GM04503 (cell line): ENCODE measurements at places on chromosomes 12 and 14.

- no peak for DNase-seq
Observed at GRCh38 chr14:95255487-95255886, 64.2 kb downstream of the CLMN start.

GRCh38 chr12:96698965-96699364 is 208.1 kb upstream of the NEDD1 start:
- DNase-seq: no peak

DNA sequence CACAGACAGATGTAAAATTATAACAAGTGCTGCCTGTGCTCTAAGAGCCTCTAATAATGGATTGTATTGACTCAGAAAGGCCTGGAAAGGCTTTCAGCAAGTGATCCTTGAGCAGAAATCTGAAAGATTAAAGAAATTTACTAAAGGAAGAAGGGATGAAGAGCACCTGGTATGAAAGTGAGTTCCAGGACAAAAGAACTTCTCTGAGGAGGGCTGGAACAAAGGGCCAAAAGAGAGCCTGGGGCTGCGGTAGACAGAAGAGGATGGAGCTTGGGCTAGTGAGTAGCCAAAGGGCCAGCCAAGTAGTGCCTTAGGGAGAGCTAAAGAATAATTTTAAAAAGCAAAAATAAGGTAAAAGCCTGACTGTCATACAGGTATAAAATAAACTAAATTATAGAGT is 44.0 kb downstream of the BCAT1 start:
- DNase-seq: no peak

- DNase-seq: no peak
Observed at GRCh38 chr14:63214417-63215196, 10.4 kb downstream of the RHOJ start.

GRCh38 chr12:108477055-108477880 is 37.8 kb upstream of the FICD start:
- no peak for DNase-seq

GRCh38 chr12:22899184-22899583 is 274.2 kb downstream of the ETNK1 start:
- DNase-seq: no peak

GRCh38 chr12:59429766-59430165 is 166.1 kb upstream of the SLC16A7 start:
- DNase-seq: no peak

DNA sequence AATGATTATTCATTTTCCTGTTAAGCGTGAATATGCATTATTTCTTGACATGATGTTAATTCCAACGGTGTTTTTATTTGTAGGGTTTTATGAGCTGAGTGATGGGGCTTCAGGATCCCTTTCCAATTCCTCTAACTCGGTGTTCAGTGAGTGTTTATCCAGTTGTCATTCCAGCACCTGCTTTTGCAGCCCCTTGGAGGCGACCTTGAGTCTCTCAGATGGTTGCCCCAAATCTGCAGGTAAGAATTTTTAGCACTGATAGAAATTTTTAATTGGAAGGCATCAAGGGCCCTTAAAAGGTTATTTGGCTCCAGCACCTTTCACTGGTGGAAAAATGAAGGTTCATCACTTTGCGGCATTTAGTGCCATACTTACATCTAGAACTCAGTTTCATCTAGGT is 3.7 kb downstream of the DACT1 start:
- DNase-seq: no peak

DNA sequence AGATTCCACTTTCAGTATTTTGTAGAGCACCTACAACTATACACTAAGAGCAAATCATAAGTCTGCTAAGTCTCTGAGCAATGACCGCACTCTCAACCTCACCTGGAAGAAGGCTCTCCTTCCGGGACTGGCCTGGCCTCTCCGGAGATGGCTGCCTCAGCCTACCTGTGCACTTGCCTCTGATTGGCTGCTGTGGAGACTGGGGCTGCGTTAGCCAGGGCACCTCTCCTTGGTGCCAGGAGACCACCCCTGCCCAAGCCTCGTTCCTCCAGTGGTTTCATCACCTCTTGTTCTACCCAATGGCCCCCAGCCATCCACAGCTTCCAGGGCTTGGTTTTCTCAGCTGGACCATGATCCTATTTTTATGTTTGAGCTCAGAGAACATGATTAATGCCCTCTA is 64.7 kb upstream of the JDP2 start:
- no peak for DNase-seq

DNA sequence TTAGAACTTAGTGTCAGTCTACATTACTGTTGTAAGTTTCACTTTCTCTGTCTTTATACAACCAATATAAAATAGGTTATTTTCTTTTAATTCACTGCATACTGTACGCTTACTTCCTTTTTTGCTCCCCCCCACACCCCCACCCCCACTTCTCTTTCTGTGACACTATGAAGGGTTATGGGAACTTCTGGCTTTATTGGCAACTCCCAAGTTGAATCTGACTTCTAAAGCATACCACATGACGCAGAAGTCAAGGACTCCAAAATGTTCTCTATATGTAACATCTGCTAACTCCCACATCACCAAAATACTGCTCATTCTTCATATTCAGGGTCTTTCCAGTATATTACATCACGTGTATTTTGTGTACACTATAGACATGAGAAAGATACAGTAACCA is 81.2 kb upstream of the ATXN7L3B start:
- no peak for DNase-seq

DNA sequence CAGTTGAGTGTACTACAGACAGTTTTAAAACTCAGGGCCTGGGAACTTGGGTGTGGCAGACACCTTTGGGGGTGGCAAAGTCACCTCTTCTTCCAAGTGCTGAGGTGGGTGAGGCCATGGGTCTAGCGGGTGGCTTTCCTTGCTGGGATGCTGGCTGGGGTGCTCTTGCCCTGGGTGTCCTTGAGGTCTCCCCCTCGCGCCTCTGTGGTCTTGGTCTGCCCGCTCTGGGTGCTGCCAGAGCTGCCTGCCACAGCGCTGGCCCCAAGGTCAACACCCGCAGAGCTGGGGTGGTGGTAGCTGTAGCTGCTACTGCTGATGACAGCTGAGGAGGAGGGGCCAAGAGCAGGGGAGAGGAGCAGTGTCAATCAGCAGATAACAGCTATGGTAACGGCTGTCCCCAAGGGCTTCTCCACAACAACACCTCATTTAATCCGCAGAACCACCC is 6.8 kb downstream of the KRT74 start:
- DNase-seq: no peak

DNA sequence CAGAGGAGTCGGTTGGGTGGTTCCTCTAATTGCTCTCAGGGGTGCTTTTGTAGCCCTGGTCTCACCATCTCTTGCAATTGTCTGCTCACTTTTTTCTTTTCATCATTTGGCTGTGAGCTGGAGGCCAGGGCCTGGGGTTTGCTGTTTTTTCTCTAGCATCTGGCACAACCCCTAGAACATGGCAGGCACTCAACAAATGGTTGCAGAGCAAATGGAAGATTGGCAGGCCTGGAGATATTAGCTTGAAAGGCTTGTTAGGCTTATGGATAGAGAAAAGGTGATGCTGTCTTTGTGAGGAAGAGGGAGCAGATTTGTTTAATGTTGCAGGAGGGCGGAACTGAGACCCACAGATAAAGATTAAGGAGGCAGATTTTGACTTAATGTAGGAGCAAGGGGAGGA is 47.0 kb downstream of the GALNT8 start:
- DNase-seq: no peak

- no peak for DNase-seq
Observed at GRCh38 chr14:66037361-66037760, 448.8 kb upstream of the CCDC196 start.

- no peak for DNase-seq
Observed at GRCh38 chr12:114479831-114480230, 73.9 kb upstream of the TBX5 start.

- no peak for DNase-seq
Observed at GRCh38 chr14:77738559-77739250, 22.3 kb downstream of the SNW1 start.

- no peak for DNase-seq
Observed at GRCh38 chr12:12488823-12489550, 73.7 kb downstream of the DUSP16 start.

DNA sequence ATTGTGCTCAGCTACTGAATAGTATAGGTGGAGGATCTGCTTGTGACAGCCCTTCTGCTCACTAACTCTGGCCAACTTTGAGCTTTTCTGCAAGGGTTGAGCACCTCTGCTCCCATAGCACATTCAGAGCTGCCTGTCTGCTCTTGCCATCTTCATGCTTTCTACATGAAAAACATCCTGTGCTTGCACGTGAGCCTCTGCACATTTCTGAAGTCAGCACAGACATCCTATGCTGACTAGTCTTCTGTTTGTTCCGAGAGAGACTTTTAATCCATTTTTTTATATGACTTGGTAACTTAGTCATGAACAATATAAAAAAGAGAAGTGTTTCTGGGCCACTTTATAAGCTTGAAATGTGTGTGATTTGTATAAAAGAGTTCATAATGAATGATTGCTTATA is 969.3 kb downstream of the TMTC2 start:
- DNase-seq: no peak

DNA sequence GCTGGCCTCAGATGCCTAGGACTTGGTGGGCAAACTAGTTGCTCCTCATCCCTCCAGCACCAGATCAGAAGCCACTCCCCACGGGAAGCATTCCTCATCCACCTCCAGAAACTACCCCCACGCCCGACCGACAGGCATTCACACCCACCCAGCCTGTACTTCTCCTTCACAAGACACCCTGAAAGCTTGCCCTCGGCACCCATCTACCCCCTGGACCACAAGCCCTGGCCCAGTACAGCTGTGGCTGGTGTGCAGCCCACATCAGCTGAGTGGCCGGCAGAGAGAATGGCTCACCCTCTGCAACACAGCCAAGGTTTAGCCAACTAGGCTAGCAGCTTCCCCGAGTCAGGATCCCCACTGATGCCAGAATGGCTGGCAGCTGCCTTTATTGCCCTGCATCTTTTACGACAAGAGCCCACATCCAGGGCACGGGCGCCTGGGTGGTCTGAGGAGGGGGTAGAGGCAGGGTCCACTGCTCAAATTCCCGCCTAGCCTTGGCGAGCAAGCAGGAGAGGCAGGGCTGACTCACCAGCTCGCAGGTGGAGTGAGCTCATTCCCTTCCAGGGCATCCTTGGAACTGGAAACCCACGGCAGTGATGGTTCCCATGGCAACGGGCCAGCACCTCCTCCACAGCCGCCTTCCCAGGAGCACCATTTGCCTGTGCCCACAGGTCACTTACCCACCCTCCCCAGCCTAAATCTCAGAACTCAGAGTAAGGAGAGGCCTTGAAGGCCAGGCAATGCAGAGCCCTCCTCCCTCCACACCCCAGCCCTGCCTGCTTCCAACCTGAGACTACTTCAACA is 17.1 kb downstream of the ACTN1 start:
- DNase-seq: no peak
